ENCODE measurements at places on chromosomes 3 and 15. TPM values are rescaled to one million over a fixed set of nuclear protein-coding genes. Genes with fewer than 3 reads are reported as not detected.

GNAT1 gene
- 0.59 TPM for polyA plus RNA-seq

ITIH1 gene
- polyA plus RNA-seq = not detected

IQCF5 gene
- polyA plus RNA-seq = not detected

SLC12A1 gene
- polyA plus RNA-seq = not detected

ALDH1L1 gene
- 25.0 TPM for polyA plus RNA-seq

CNTN3 gene
- polyA plus RNA-seq = 0.29 TPM

PLA2G4B gene
- 1.2 TPM for polyA plus RNA-seq

BAHD1 gene
- polyA plus RNA-seq = 22.4 TPM

C3orf20 gene
- polyA plus RNA-seq = not detected

CXCR6 gene
- not detected for polyA plus RNA-seq

XYLB gene
- polyA plus RNA-seq = 2.3 TPM

HTR3E gene
- polyA plus RNA-seq = not detected

TGM4 gene
- not detected for polyA plus RNA-seq

ARHGAP31 gene
- polyA plus RNA-seq = 3.9 TPM

IL17RC gene
- 22.7 TPM for polyA plus RNA-seq

GPR149 gene
- not detected for polyA plus RNA-seq

GOLGA8G gene
- not detected for polyA plus RNA-seq

MYO5C gene
- polyA plus RNA-seq = 1.1 TPM

HRH1 gene
- 1.3 TPM for polyA plus RNA-seq

GREM1 gene
- polyA plus RNA-seq = 4.4 TPM

SLC51A gene
- not detected for polyA plus RNA-seq

COL8A1 gene
- polyA plus RNA-seq = 1.4 TPM

FBLN2 gene
- 3.6 TPM for polyA plus RNA-seq

CCDC9B gene
- 1.2 TPM for polyA plus RNA-seq

UQCC5 gene
- polyA plus RNA-seq = 30.1 TPM

CPN2 gene
- polyA plus RNA-seq = not detected

IGSF11 gene
- polyA plus RNA-seq = 11.9 TPM

ZNF662 gene
- 1.4 TPM for polyA plus RNA-seq

HGD gene
- polyA plus RNA-seq = not detected

A4GNT gene
- polyA plus RNA-seq = not detected

Data from brain (organoid and tissue), 16 donors.